ENCODE measurements at places on chromosomes 7 and 10. TPM values are rescaled to one million over a fixed set of nuclear protein-coding genes. Genes with fewer than 3 reads are reported as not detected.

Gene CDH23
- total RNA-seq = not detected

Gene MMRN2
- total RNA-seq = 261 TPM

Gene MYO1G
- 0.27 TPM for total RNA-seq

Gene TECPR1
- 46.7 TPM for total RNA-seq

Gene GPR15LG
- total RNA-seq = not detected

Gene DDC
- not detected for total RNA-seq

Gene ZPBP
- total RNA-seq = not detected

Gene CRHR2
- total RNA-seq = not detected

Gene GDF2
- total RNA-seq = not detected

Gene ZNF138
- total RNA-seq = 7.2 TPM

Gene C7orf57
- not detected for total RNA-seq

Gene SLC39A12
- total RNA-seq = not detected

Gene ITIH2
- total RNA-seq = not detected

Gene TMEM139
- total RNA-seq = not detected

Gene KNDC1
- not detected for total RNA-seq

Gene ZNF365
- 2.2 TPM for total RNA-seq

Gene ADAP1
- total RNA-seq = 0.22 TPM

Gene PTPRN2
- total RNA-seq = 1.3 TPM

Gene LRRD1
- 0.07 TPM for total RNA-seq

Gene NEUROG3
- total RNA-seq = not detected

Gene CNTNAP2
- total RNA-seq = not detected

Gene CHAT
- not detected for total RNA-seq

Gene TMEM236
- total RNA-seq = 0.14 TPM

Gene KIAA1549
- total RNA-seq = 3.5 TPM

Gene CRTAC1
- 0.80 TPM for total RNA-seq

Gene ADARB2
- 0.07 TPM for total RNA-seq

Gene PRLHR
- not detected for total RNA-seq

Gene IL6
- total RNA-seq = 23.7 TPM

Gene LIPK
- total RNA-seq = not detected

Gene FAM241B
- 0.13 TPM for total RNA-seq

Gene HOXA7
- 0.27 TPM for total RNA-seq

Gene TMEM213
- not detected for total RNA-seq

Gene ELAPOR2
- 13.7 TPM for total RNA-seq

Gene C10orf62
- not detected for total RNA-seq

Gene TEX36
- not detected for total RNA-seq

Gene RHBDD2
- total RNA-seq = 13.3 TPM

Gene IFIT3
- total RNA-seq = 4.3 TPM

Gene LCOR
- total RNA-seq = 42.9 TPM

Gene HIPK2
- 44.9 TPM for total RNA-seq
